Activated T-cell treated with anti-CD3 and anti-CD28 coated beads for 24 hours (primary cell): ENCODE measurements at places on chromosomes 16 and 17.

DNA sequence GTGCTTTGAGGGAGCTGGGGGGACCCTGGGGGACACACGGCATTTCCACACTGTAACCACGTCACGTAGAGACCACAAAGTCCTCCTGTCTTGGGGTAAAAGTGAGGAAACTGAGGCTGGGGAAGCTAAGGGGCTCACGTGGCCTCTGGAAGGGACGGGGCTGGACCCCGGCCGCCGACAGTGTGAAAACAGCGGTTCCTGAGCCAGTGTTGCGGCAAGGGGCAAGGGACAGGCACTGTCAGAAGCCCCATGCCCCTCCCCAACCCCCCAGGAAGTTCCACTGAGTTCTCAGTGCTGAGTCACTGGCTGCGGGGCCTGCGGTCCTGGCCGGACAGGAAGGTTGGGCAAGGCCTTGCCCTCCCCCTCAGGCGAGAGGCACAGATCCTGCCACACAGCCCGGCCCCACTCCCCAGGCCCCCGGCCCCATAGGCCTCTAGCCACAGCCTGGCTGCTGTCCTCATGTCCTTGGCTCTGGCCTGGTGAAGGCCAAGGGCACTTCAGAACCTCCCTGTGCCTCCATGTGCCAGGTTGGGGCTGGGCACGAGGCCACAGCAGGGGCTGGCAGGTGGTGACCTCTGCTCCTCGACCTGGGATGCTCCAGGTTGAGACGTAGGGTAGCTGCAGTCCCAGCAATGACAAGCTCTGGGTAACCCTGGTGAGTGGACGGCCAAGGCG lies 5.0 kb upstream of the CCDC57 start:
- no peak for DNase-seq

- no peak for DNase-seq
Observed at GRCh38 chr16:88016964-88017363, 65.7 kb downstream of the BANP start.

DNA sequence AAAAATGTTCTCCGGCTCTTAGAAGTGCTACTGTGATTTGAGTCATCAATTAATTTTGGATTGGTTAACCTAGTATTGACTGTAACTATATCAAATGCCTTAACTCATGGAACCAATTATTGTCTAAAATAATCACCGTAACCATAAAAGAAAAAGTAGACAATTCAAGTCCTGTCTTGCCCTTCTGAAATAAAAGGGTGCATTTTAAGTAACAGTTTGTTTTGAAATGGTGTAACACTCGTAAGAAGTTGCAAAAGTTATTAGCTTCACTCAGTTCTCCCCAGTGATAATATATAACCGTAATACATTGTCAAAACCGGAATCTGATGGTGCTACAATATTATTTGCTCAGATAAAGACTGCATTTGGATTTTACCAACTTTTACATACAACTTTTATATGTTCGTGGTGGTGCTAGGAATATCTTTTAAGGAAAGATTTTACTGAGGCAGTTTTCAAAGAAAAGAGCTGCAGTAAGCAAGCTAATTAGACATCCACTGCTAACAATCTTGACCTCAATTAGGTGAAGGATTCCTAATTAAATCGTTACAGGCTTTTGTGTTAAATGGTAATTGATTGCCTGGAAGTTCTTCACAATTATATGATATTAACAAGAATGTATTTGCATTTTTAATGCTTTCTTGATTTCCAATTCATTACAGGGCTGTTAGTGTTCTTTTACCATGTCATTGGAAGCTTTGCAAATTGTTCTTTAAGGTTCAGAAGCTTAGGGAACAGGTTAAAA lies 413.1 kb upstream of the MON1B start:
- DNase-seq: no peak

DNA sequence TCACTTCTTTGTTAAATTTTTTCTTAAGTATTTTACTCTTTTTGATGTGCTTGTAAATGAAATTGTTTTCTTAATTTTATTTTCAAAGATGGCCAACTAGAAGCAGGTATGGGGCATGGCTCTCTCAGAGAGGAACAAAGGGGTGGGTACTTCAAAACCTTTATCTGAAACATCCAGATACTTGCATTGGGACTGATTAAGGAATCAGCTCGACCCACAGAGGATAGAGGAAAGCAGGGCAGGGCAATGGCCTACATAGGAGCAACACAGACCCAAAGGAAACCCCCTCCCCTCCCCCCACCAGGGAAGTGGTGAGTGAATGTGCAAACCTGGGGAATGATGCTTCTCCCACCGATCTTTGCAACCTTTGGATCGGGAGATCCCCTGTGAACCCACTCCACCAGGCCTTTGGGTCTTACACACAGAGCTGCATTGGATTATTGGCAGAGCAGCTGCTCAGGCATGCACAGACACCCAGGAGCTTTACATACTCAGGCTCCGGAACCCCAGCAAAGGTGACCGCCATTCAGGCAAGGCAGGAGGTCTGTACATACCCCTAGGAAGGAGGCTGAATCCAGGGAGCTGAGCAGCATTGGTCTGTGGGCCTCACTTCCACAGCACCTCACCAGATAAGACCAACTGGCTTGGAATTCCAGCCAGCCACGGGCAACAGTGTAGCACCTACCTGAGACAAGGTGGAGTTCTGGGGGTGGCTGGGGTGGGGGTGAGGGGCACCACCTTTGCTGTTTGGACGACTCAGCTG lies 3.0 kb upstream of the CCR7 start:
- DNase-seq: no peak

- no peak for DNase-seq
Observed at GRCh38 chr17:28584434-28584833, 7.7 kb upstream of the ALDOC start.

DNA sequence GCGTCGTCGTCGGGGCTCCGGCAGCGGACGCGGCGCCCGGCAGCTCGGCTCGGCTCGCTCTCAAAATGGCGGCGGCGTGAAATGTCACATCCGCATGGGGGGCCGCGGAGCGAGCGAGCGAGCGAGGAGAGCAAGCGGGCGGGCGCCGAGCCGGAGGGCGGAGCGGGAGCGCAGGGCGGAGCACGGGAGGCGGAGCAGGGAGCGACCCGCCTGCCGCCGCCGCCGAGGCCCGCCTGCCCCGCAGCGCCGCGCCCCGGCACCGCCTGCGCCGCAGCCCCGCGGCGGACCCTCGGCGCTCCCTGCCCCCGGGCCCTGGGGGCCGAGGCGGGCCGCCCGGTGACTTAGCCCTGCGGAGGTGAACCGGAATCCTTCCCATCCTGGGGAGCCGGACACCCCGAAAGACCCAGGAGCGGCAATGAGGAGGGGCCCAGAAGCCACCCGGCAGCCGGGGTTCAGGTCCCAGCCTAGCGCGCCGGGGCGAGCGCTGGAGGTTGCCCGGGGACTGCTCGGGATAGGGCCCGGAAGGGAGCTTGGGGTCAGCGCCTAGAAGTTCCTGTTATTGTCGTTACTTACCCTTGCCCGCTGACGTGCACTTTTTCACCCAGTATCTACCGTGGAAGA lies at the start of gene USP7:
USP7 (minus strand) TSS at position 86 of the 621 bp plus-strand sequence. CDS start 621 bp downstream, outside the sequence.
- DNase-seq: peak; percentile 88

- DNase-seq: peak; percentile 47
Observed at GRCh38 chr17:7294614-7295153, at the start of gene YBX2. Gene YBX2 (minus strand): TSS chr17:7294639. CDS start chr17:7294500, 139 bp downstream.

DNA sequence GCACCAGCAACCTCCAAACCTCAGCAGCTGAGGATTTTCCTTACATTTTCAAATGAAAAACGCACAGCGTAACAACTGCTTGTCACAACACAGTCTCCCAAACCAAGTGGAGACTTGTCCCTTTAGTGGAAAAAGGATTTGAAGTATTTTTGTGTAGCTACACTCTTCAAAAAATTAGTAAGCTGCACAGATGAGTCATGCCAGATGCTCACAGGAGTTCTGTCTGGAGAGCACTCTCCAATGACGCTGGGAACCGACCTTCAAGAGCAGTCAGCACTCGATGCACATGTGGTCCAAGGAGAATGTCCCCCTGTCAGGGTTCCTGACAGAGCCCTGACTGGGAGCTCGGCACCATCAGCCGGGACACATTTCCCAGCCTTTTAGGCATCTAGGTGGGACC lies 39.8 kb downstream of the MAP1LC3B start:
- no peak for DNase-seq

GRCh38 chr16:88402551-88403240 lies 19.9 kb downstream of the ZNF469 start:
- DNase-seq: no peak

GRCh38 chr16:55500530-55501011 lies 8.3 kb upstream of the LPCAT2 start:
- no peak for DNase-seq

- no peak for DNase-seq
Observed at GRCh38 chr17:42772945-42773289, 332 bp upstream of the VPS25 start.

DNA sequence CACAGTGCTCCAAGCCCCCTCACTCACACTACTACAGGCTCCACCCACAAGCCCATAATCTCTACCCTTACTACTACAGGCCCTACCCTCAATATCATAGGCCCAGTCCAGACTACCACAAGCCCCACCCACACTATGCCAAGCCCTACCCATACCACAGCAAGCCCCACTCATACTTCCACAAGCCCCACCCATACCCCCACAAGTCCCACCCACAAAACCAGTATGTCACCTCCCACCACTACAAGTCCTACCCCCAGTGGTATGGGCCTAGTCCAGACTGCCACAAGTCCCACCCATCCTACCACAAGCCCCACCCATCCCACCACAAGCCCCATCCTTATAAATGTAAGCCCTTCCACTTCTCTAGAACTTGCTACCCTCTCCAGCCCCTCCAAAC lies 13.8 kb downstream of the RIPOR1 start:
- peak; percentile 59 for DNase-seq

- DNase-seq: no peak
Observed at GRCh38 chr16:69542974-69543373, 22.8 kb upstream of the NFAT5 start.

GRCh38 chr16:74304164-74304834 lies 7.7 kb downstream of the PSMD7 start:
- DNase-seq: no peak

GRCh38 chr17:3479988-3480387 lies 4.2 kb downstream of the ASPA start:
- DNase-seq: no peak

GRCh38 chr17:70355185-70355584 lies 185.9 kb downstream of the KCNJ2 start:
- no peak for DNase-seq

- no peak for DNase-seq
Observed at GRCh38 chr16:75758215-75758614, 31.9 kb upstream of the CPHXL start.

- no peak for DNase-seq
Observed at GRCh38 chr16:56977823-56978430, 11.4 kb upstream of the NLRC5 start.

DNA sequence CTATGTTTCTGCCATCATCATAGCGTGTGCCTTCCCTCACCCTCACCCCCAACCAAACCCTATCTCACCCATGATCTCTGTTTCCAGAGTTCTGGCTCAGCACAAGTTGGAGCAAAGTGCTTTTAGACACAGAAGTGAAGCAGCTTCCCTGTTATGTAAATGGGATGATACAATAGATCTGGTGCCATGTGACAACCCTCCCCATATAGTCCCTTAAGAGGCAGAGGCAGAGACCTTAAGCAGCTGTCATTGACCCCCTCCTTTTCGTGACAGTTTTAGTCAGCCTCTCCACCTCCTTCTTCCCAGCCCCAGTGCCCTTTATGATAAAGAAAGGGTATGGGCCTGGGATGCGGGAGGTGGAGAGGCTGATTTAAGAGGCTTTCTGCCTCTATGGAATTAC lies 40.3 kb upstream of the MED13 start:
- no peak for DNase-seq

GRCh38 chr16:68251832-68252231 lies 6.7 kb downstream of the PLA2G15 start:
- DNase-seq: no peak

DNA sequence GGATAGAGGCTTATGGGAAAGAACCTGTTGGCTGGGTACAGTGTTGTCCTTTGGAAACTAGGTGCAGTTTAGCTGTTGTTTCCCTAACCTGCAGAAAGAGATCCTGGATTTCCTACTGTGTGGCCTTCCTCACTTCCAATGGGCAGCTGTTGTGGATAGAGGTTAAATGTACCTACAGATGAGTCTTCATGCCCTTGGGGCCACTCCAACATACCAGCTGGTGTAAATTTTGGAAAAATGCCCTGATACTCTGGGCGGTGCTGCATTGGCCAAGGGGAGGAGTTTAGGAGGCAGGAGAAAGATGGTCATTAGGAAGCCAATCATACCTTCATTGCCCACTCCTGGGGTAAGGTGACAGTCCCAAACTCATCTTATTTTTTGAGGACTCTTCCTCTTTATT lies 70.2 kb downstream of the SNX11 start:
- no peak for DNase-seq

DNA sequence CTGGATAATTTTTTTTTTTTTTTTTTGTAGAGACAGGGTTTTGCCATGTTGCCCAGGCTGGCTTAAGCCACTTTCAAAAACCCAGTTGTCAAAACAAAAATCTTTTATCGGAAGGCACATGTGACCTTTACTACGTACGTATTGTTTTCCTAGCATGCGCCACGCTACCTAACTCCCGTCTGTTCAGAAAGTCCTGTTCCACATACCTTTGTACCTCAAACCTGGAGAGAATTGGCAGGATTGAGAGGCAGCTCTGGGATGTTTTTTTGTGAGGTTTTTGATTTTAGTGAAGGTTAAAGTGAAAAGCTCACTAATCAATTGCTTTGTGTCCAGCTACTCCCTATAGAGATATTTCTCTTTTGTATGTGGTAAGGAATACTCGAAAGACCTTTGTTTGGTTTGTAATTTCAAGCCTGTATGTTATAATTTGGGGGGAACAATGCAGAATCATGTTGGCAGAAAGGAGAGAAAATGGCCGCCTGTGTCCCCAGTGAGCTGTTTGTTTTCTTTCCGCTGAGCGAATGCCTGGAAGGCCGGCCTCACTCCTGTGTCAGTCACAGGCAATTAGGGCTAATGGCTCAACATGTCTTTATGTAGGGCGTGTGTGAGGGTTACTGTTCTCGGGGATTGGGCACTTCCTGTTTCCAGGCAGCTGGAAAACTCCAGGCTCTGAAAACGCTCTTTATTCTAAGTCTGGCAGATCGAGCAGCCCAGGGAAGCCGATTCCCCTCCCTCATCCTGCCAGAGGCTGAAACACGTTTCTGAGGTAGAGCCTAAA lies 60.8 kb upstream of the CLEC18A start:
- no peak for DNase-seq

GRCh38 chr17:1743088-1743439 lies 393 bp downstream of the SERPINF2 start:
- DNase-seq: no peak

DNA sequence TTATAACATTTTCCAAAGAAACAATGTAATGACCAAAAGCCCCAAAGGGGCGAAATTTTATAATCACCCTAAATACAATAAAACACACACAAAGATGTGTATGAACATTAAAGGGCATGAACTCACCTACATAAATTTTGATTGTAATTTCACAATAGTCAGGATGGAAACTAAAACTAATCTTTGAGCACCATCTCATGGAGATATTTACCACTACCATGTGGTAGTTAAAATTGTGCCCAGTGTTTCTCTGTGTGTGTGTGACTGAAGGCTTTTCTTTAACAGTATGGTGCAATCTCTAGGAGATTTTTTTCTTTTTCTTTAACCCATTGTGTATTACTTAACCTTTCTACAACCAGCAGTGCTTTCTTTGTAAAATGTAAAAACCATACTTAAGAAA lies 19.7 kb upstream of the MEIOC start:
- no peak for DNase-seq
